ENCODE measurements at places on chromosomes 5 and 9. TPM values are rescaled to one million over a fixed set of nuclear protein-coding genes. Genes with fewer than 3 reads are reported as not detected.

DNA sequence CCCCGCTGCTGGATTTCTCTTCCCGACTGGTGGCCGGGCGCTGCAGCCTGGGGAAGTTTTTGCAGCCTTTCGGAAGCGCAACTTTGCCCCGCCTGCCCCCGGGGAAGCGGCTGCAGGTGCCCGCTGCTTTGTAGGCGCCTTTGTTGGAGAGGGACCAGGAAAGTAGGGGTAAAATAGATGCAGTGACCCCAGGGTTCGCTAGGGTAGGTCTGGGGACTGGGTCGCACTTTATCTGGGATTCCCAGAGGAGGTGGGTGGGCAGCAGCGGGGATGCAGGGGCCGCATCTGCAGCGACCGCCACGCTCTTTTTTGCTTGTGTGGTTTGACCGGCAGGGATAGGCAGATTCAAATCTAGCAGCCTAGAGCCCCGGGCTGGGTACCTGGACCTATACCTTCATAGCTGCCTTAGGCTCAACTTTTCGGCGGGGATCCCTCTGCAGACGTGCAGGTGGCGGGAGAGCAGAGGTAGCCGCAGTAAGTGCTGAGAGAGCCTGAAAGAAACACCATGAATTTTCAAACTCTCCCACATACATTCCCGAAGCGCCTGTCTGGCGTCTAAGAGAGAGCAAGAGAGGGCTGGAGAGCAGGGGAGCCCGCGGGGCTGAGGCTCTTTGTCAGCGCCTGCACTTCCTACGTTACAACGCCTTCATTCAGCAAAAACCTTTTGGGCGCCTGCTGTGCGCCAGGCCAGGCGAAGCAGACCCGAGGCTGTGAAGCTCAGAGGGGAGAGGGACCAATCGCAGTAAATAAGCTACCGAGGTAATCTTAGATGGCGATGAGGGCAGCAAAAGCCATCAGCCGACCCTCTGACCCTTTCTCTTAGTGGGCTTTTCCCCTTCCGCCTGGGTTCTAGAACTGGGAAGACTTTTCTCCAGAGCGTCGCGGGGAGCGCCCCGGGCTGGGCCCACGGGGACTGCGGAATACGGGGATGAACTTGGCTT, 642 bp downstream of the SV2C start:
- no peak for DNase-seq
- H3K36me3 ChIP-seq: no peaks in the 10 kb centered on the region
- H3K4me1 ChIP-seq: no peaks in the 10 kb centered on the region
- no peak overlapping the region for H3K27ac ChIP-seq
- H3K4me3 ChIP-seq: no peak overlapping the region
- H3K27me3 ChIP-seq: peaks cover 51% of the 10 kb centered on the region

GRCh38 chr9:128160603-128160987, 530 bp downstream of the BBLN start:
- H3K36me3 ChIP-seq: peaks cover 11% of the 10 kb centered on the region
- no peaks in the 10 kb centered on the region for H3K27me3 ChIP-seq
- no peak for DNase-seq
- peak overlapping the region; percentile 63 for H3K27ac ChIP-seq

DNA sequence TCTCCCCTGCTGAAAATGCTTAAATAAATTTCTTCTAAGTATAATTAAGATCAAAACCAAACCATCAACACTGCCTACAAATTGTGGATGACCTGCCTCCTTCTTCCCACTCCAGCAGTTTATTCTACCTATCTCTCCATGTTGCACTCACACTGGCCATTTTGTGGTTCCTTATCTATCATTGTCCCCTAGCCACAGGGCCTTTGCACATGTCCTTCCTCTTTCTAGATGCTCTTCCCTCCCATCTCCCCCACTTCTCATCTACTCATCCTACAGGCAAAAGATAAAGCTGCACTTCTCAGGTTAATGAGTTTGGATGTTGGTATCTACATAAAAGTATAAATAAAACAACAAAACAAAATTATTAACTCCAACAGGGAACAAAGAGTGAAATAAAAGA, 70.6 kb upstream of the CCNG1 start:
- H3K27ac ChIP-seq: no peak overlapping the region
- H3K27me3 ChIP-seq: no peaks in the 10 kb centered on the region
- DNase-seq: no peak
- no peaks in the 10 kb centered on the region for H3K4me1 ChIP-seq
- H3K36me3 ChIP-seq: no peaks in the 10 kb centered on the region
- H3K4me3 ChIP-seq: no peak overlapping the region

GRCh38 chr5:57529864-57530263, 47.3 kb upstream of the ACTBL2 start:
- peaks cover 9% of the 10 kb centered on the region for H3K4me1 ChIP-seq
- no peak for DNase-seq
- no peaks in the 10 kb centered on the region for H3K36me3 ChIP-seq
- no peaks in the 10 kb centered on the region for H3K27me3 ChIP-seq

- H3K36me3 ChIP-seq: no peaks in the 10 kb centered on the region
- H3K4me3 ChIP-seq: no peak overlapping the region
- no peaks in the 10 kb centered on the region for H3K27me3 ChIP-seq
- H3K4me1 ChIP-seq: peaks cover 8% of the 10 kb centered on the region
Observed at GRCh38 chr9:133850161-133850560, 112.0 kb upstream of the SARDH start.

DNA sequence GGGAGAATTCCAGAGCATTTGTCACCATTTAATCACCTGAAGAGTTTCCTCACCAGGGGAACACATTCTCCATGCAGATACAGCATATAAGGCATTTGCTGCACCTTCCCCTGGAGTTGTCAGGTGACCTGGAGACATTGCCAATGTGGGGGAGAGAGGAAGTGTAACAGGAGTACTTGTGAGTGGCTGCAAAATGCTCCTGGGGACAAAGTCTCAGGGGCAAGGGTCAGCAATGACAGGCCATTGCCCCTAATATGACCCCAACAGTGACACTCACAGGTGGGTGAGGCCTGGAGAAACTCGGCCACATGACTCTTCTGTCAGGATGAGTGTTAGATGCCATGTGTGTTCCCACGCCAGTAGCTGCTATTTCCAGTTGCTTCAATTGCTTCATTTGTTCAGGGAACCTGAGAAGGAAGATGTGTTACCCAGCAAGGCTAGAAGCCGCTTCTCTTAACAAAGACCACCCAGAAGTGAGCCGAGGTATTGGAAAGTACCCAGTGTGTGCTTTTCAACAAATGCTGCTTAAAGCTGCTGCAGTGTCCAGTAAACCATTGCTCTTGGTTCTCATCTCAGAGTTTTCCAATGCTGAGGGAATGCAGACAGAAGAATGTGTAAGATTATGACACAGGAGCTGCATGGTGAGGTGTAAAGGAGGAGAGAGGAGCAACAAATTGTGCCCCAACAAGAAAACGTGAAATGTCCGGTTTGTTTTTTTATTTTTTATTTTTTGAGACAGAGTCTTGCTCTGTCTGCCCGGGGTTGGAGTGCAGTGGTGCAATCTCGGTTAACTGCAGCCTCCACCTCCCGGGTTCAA, 128.2 kb upstream of the SLC44A1 start:
- no peaks in the 10 kb centered on the region for H3K27me3 ChIP-seq
- no peaks in the 10 kb centered on the region for H3K36me3 ChIP-seq
- no peak overlapping the region for H3K4me3 ChIP-seq
- no peak for DNase-seq
- H3K4me1 ChIP-seq: no peaks in the 10 kb centered on the region
- no peak overlapping the region for H3K27ac ChIP-seq

DNA sequence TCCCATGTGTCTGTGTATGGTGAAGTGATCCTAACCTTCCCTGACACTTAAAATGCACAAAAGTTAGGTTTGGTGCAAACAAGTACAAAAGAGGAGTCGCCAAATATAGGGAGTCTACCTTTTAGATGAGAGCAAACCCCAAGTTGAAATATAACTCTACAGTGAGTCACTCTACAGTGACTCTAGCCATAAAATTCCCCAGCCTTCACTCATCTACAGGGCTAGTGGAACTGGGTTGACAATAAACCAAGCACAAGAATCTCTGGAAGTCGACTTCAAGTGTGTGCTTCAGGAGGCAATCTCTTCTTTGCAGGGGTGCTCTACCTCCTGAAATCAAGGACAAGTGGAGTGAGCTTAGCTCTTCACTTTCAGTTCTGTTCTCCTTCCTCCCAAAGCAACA, 3.3 kb downstream of the SHISAL2B start:
- peaks cover 31% of the 10 kb centered on the region for H3K27me3 ChIP-seq
- H3K4me1 ChIP-seq: peaks cover 7% of the 10 kb centered on the region
- H3K36me3 ChIP-seq: no peaks in the 10 kb centered on the region
- no peak overlapping the region for H3K27ac ChIP-seq
- DNase-seq: no peak

GRCh38 chr5:171315386-171315891, 6.4 kb downstream of the TLX3 start:
- H3K36me3 ChIP-seq: no peaks in the 10 kb centered on the region
- H3K27ac ChIP-seq: no peak overlapping the region
- H3K4me3 ChIP-seq: no peak overlapping the region

DNA sequence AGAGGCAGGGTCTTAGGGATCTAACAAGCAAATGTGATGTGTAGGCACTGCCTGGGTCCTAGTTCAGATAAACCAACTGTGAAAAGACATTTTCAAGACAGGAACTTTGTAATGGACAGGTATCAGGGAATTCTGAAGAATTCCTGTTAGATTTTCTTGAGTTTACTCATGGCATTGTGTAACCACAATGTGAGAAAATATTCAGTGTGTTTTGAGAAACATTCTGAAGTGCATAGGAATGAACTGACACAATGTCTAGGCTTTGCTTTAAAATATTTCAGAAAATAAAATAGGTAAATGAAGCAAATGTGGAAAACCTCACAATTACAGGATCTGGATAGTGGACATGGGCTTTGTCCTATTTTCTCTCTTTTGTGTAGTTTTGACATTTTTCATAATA, 15.2 kb upstream of the AFAP1L1 start:
- H3K27me3 ChIP-seq: no peaks in the 10 kb centered on the region
- H3K27ac ChIP-seq: peak overlapping the region; percentile 68
- H3K4me1 ChIP-seq: peaks cover 19% of the 10 kb centered on the region
- peak; percentile 67 for DNase-seq
- no peak overlapping the region for H3K4me3 ChIP-seq

SOHLH1 gene
- not detected for total RNA-seq

SLC36A3 gene
- total RNA-seq: not detected
